ENCODE measurements at places on chromosomes 5 and 9.

DNA sequence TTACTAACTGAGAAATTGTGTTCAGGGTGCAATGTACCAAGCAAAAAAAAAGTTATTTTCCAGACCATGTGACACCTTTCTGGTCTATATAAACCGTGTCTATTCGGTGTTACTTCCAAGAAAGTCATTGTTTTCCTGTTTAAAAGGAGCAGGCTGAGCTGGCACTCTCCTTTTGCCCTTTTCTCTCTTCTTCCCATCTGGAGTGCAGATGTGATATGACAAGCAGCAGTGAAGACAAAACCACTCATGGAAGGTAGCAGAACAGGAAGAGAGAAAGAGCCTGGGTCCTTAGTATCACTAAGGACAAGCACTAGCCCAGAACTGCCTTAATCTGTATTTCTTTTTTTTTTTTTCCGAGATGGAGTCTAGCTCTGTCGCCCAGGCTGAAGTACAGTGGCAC lies 25.6 kb downstream of the LYRM7 start:
- no peak for DNase-seq

DNA sequence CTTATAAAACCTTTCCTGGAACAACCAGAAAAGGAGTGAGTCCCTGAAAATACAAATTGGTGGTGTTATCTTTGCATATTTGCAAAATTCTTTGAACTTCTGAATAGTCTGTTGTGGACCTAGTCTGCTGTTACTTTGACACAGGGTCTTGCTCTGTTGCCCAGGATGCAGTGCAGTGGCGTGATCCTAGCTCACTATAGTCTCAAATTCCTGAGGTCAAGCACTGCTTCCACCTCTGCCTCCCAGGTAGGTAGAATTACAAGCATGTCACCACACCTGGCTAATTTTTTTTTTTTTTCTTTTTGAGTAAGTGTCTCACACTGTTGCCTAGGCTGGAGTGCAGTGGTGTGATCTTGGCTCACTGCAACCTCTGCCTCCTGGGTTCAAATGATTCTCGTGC lies 43.7 kb upstream of the SPRY4 start:
- no peak for DNase-seq

DNA sequence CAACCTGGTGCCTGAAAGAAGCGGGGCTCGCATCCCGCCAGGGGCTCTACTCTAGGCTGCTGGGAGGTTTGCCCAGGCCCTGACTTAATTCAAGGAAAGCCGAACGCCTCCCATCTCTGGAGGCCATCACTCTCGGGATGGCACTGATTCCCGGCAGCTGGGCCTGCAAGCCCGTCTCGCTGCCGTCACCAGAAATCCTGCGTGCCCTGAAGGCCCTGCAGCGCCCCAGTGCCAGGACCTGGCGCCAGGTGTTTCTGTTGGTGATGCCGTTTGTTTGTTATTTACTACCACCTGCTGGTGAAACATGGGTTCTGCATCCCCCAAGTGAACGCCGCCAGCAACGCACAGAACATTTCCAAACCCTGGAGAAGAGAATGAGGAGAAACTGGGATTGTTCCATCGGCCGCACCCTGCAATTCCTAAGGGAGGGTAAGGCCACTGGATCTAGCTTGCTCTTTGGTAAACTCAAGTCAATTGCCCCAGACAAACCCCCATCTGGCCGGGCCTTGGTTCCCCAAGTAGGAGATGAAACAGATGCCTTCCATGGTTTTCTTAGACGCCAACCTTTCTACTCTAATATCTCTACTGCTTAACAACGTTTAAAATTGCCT lies 77.9 kb downstream of the AK8 start:
- peak; percentile 27 for DNase-seq

DNA sequence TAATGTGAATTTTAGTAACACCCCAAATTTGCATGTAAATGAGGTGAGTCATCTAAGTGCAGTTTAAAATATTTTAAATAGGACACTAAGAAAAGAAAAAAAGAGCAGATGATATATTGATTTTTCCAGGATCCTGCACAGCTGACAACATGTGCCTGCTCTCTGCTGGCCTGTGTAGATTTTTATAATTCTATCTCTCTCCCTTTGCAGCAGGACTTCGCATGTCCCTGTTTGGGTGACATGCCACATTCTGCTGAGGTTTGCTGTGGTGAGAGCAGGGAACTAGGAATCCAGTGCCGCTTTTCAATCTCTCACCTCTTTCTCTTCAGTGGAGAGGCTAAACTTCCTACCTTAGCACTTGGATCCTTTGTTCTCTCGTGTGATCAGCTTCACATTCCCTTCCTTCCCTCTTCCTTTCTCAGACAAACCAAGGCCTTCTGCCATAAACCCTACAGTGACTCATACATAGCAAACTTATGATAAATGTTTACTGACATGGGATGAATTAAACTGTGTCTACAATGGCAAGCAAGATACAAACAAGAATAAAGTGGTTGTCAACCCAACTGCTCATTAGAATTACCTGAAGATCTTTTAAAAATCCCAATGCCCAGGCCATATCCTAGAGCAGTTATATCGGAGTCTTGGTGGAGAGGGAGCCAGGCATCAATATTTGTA lies 198.8 kb upstream of the EFNA5 start:
- DNase-seq, result no peak

DNA sequence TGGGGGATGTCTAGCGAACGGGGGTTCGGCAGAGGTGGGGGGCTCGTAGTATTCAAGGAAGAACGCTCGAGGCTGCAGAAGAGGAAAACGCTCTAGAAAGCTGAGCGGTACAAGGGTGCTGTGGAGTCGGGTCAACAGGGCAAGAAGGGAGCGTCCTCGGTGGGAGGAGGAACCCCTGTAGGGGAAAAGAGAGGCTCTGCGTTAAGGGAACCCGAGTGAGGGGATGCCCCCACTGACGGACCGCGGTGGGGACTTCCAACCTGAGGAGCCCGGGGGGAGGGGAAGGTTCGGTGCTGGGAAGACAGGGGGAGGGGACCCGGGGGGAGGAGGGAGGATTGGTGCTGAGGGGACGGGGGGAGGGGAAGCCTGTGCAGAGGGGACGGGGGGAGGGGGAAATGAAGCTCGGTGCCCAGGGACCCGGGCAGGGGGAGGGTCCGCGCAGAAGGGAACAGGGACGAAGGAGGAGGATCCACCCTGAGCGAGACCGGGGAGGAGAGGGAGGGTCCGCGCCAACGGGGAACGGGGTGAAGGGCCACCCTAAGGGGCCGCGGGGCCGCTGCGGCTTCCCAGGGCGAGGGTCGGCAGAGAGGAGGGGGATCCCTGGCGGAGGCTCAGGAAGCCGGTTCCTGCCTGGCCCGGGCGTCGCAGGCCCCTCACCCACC lies 621 bp downstream of the NR6A1 start:
- DNase-seq, result no peak

GRCh38 chr9:136700304-136700703 lies 12.1 kb upstream of the DIPK1B start:
- no peak for DNase-seq

Measured in stimulated activated CD8-positive, alpha-beta memory T cell treated with anti-CD3 and anti-CD28 coated beads, Interleukin-7, amount 100 ng/mL, for 1 hour (primary cell).